Stimulated activated CD8-positive, alpha-beta memory T cell treated with anti-CD3 and anti-CD28 coated beads, Interleukin-4, amount 100 ng/mL, for 48 hours (primary cell): ENCODE measurements at places on chromosomes 5 and 9.
A peak's percentile ranks its signal among the peaks of the same experiment; 100 is the strongest.

- DNase-seq = no peak
Measured at GRCh38 chr5:135377751-135378680, 21.0 kb downstream of the MACROH2A1 start.

- DNase-seq = no peak
Measured at GRCh38 chr5:143525176-143525575, 121.7 kb upstream of the NR3C1 start.

GRCh38 chr5:175811589-175811988 lies 59.8 kb upstream of the CPLX2 start:
- DNase-seq = no peak

DNA sequence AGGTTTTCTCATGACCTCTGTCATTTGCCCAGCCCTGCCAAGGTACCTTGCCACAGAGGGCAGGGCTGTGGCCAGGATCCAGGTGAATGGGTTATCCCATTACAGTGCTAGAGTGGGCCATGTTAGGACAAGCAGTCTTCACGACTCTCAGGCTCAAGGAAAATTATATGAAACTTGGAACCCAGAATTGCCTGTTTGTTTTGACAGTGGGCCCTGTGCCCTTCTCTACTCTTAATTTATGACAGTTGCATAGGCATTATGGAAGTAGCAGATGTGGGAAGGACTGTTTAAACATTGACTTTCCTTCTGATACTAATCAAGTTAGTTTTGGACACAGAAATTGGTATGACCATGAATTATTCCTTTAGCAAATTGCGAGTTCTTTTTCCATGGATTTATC lies 41.7 kb downstream of the ITGA2 start:
- no peak for DNase-seq

GRCh38 chr9:37209431-37210386 lies 89.3 kb downstream of the ZCCHC7 start:
- no peak for DNase-seq

GRCh38 chr9:106119176-106119575 lies 424.8 kb downstream of the TMEM38B start:
- no peak for DNase-seq

- no peak for DNase-seq
Measured at GRCh38 chr5:172678902-172679301, 37.8 kb downstream of the NEURL1B start.

- DNase-seq = no peak
Measured at GRCh38 chr9:113597390-113598241, 134.1 kb downstream of the RGS3 start.

GRCh38 chr9:15299374-15299939 lies 7.6 kb downstream of the TTC39B start:
- peak; percentile 71 for DNase-seq

DNA sequence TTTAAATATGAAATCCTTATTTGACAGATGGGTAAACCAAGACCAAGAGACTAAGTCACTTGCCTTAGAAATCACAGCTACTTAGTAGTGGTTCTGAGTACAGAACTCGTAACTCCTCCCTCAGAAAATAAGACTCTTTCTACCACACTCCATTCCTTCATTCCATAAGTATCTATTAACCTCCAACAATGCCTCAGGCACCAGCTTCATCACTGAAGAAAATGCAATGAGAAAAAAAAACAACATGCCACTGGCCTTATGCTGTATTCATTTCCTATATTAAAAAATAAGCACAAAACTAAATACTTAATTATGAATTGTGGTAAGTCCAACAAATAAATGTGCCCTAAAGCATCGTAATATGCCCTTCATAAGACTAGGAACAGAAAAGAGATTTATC lies 13.5 kb upstream of the FREM1 start:
- no peak for DNase-seq

DNA sequence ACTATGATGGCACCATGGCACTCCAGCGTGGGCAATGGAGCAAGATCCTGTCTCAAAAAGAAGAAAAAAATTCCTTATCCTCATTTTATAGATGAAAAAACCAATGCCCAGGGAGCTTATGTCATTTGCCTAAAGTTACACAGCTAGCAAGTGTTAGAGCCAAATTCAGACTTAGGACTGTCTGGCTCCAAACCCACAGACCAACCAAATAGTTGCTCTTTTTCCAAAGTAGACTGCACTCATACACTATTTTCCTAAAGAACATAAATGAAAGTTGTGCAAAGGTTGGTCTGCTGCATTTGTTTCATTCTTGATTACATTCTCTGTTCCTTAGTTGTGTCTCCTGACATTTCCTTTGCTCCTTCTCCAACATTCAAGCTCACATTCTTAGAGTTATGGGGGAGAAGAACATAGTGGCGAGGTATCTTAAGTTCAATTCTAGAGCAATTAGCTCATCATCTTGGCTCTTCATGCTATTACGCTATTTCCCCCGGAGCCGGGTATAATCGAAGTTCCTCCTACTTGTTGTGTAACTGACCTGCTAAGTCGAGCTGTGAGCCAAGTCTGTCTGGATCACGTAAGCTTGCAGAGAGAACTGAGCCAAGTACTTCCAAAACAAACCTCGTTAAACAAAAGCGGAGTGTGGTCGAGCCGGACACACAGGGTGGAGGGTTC lies 138.3 kb downstream of the RFK start:
- DNase-seq = no peak

DNA sequence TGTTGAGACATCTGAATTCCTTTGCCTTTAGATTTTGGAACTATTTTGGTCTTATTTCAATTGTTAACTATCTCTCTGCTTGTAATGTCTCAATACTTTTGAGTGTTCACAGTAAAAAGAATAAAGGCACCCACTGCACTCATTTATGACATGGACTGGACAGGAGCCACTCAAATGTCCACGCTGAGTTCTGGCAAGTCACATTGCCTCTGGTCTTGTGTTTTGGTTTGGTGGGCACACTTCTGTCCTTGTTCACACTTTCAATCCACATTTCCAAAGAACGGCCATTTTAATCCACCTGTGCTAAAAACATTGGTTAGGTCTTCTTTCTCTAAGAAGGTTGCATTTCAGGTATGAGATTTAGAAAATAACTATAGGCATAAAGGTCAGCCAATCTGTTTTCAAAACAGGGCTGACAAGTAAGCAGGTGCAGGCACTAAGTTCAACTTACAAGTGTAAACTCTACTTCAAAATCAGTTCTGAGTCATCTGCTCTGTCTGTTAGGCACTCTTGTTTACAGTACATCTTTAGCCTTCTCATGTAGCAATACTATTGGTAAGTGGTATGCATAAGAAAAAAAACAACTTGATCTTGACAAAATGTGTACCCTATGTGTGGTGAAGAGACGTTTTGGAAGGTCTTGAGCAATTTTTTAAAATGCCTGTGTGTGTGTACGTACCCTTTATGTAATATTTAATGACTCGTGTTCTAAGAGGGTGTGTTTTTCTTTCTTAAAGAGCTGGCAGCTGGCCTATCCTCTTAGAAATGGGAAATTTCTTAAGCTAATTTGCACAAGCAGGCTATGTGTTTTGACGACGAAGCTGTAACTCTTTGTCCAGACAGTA lies 31.5 kb upstream of the ZFAND5 start:
- no peak for DNase-seq

DNA sequence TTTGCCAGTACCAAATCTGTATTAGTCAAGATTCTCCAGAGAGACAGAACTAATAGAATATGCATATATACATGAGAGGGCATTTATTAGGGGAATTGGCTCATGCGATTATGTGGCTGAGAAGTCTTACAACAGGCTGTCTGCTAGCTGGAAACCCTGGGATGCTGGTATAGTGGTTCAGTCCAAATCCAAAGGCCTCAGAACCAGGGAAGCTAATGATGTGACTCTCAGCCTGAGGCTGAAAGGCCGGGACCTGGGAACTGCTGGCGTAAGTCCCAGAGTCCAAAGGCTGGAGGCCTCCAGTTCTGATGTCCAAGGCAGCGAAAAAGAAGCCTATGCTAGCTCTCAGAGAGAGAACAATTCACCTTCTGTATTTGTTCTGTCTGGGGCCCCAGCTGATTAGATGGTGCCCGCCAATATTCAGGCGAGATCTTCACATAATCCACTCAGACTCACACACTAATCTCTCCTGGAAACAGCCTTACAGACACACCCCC lies 84.1 kb downstream of the KIAA1958 start:
- no peak for DNase-seq

- DNase-seq = no peak
Measured at GRCh38 chr5:65695896-65696295, 26.0 kb downstream of the SGTB start.

DNA sequence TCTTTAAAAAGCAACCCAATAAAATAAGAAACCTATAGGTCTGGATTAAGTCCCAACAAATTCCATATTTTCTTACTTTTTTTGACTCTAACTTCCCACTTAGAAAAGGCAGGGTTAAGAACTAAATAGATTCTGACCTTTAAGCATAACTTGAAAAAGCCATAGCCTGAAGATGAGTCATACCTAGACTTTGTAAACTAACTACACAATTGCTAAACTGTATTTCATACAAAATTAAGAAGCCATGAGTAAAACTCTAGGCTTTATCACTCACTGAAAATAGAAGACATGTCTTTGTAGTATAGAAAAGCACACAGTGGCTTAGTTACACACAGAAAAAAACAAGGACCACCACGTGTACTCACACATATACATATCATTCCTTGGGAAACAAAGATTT lies 51.5 kb downstream of the MLLT3 start:
- DNase-seq = no peak

DNA sequence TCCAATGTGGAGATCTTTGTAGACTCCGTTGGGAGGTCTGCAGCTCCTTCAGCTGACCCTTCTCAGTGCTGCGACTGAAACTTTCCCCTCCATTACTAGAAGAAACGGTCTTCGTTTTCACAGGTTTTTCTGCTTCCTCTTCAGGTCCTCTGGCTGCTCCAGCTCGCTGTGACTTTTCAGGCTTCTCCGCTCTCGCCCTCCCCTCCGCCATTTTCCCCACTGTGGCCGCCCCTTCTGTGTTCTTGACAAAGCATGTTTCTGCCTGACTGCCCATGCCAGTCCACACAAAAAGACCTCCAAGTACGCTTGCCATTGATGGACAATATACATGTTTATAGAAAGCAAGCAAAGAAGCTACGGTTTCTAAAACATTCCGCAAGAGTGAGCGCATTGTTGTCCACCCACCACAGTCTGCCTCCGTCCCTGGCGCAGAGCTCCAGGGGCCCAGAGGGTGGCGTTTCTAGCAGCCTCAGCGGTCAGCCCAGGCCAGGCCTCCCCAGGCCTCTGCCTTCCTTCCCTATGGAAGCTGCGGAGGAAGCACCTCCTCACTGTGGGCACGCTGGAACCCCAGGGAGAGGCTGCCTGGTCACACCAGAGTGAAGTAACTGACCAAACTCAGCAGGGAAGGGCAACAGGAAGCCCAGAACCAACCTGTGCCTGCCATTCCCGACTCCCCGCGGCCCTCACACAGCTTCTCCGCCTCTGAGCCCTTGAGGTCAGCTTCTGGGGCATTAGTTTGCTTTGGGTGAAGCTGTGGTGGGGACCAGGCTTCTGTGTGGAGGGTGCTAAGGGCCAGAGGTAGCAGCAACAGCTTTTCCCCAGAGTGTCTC lies 19.9 kb upstream of the S1PR3 start:
- DNase-seq = no peak

- DNase-seq = no peak
Measured at GRCh38 chr9:127221695-127222094, 42.9 kb upstream of the GARNL3 start.

DNA sequence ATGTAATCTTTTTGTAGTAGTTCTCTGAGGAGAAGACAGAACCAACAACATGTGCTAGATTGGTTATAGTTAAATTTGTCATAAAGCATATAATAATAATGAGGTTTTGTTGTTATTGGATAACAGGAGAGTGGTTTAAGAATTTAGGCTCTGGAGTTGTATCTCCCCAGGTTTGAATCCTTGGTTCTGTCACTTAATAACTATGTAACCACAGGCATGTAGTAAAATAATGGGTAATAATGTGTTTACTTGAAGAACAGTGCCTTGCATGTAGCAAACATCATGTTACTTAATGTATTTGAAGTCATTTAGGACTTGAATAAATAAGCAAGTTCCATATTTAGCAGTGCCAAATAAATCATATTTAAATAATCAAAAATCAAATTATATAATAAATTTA lies 55.8 kb downstream of the NSD1 start:
- no peak for DNase-seq
